ENCODE measurements at places on chromosomes 1 and 21.
A peak's percentile ranks its signal among the peaks of the same experiment; 100 is the strongest.

DNA sequence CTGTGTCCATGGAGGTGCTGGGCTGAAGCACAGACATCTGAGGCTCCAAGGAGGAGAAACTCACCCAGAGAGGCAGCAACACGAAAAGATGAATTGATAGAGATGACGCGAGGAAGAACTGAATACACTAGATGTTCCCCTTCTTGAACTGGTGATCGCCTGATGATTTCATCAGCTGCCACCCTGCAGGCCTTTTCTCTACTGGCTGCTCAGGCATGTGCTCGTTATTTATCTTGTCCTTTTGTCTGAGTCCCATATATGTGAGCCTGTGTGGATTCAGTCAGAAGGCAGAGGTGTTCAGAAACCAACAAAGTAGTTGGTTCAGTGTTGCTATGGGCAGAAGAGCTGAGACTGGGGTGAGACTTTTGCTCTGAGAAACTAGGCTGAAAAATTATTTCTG, 104.2 kb downstream of the SPATA46 start:
- no peak for DNase-seq

GRCh38 chr1:94623560-94624148, 82.1 kb upstream of the F3 start:
- no peak for DNase-seq

- no peak for DNase-seq
Observed at GRCh38 chr1:55820501-55820900, 605.3 kb upstream of the USP24 start.

GRCh38 chr1:67427947-67428346, 2.3 kb downstream of the SERBP1 start:
- no peak for DNase-seq

- no peak for DNase-seq
Observed at GRCh38 chr1:198932351-198932991, 293.6 kb downstream of the PTPRC start.

GRCh38 chr1:6271554-6271953, 10.7 kb upstream of the GPR153 start:
- no peak for DNase-seq

GRCh38 chr21:26826801-26827200, 18.4 kb downstream of the ADAMTS1 start:
- no peak for DNase-seq

DNA sequence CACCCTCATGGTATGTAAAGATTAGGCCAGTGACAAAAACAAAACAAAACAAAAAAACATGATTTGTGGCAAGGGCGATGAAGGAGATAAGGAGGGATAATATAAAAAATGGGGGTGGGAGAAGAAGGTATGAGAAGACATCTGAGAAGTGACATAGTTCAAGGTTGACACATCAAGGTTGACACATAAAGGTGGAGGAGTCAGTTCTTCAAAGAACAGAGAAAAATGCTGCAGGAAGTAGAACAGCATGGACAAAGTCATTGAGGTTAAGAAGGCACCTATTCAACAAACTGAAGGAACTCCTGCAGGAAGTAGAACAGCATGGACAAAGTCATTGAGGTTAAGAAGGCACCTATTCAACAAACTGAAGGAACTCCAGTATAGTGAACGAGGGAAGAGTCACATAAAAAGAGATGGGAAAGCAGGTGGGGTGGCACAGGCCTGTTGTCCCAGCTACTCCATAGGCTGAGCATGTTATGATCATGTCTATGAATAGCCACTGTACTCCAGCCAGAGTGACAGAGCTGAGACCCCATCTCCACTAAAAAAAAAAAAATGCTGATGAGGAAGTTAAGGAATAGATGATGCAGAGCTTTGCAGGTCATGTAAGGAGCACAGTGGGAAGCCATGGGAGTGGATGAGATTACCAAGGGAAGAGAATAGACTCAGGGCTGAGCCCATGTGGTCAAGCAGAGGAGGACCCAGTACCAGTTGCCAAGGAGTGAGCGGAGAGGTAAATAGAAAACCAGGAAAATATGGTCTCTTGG, 101.5 kb downstream of the ZFYVE9 start:
- no peak for DNase-seq

- no peak for DNase-seq
Observed at GRCh38 chr1:61439234-61439633, 285.7 kb downstream of the TM2D1 start.

- no peak for DNase-seq
Observed at GRCh38 chr1:185960422-185961321, 226.5 kb downstream of the HMCN1 start.

DNA sequence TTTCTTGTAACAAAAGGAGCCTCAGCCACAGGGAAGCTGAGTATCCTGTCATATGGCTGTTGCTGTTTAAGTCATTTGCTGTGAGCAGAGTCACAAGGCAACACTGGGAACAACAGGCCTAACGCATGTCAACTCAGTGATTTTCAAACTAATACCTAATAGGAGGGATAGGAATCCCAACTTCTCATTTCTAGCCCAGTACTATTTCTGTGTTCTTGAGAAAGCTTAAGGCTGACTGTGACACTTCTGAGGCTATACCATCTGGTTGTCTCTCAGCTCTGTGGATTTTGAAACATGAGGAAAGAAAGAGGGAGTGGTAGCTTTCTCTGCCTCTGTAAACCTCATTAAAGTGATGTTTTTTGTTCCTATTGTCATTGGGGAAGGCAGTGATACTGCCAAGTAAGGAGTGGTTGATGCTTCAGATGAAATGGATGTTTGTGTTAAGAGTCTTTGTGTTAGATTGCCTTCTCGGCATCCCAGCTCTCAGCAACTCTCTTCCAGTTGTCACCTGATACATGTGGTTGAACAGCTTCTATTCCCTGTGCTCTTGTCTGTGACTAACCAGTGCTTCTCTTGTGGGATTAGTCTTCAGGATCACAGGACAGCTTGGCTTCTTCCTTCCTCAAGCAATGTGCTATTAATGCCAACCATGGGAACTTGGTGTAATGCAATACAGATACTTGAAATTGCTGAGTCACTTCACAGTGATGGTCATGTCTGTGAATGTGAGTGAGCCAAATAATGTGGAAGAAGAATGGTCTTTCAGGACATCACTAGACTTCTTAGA, 166.8 kb upstream of the IVNS1ABP start:
- DNase-seq, result no peak

DNA sequence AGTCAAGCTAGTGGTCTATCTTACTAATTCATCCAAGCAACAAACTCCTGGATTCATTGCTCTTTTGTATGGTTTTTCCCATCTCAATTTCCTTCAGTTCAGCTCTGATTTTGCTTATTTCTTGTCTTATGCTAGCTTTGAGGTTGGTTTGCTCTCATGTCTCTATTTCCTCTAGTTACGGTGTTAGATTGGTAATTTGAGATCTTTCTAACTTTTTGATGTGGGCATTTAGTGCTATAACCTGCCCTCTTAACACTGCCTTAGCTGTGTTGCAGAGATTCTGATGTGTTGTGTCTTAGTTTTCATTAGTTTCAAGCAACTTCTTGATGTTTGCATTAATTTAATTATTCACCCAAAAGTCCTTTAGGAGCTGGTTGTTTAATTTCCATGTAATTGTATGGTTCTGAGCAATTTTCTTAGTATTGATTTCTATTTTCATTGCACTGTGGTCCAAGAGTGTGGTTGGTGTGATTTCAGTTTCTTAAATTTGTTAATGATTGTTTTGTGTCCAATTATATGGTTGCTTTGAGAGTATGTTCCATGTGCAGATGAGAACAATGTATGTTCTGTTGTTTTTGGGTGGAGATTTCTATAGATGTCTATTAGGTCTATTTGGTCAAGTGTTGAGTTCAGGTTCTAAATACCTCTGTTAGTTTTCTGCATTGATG, 154.6 kb downstream of the PLPPR5 start:
- DNase-seq, result no peak

DNA sequence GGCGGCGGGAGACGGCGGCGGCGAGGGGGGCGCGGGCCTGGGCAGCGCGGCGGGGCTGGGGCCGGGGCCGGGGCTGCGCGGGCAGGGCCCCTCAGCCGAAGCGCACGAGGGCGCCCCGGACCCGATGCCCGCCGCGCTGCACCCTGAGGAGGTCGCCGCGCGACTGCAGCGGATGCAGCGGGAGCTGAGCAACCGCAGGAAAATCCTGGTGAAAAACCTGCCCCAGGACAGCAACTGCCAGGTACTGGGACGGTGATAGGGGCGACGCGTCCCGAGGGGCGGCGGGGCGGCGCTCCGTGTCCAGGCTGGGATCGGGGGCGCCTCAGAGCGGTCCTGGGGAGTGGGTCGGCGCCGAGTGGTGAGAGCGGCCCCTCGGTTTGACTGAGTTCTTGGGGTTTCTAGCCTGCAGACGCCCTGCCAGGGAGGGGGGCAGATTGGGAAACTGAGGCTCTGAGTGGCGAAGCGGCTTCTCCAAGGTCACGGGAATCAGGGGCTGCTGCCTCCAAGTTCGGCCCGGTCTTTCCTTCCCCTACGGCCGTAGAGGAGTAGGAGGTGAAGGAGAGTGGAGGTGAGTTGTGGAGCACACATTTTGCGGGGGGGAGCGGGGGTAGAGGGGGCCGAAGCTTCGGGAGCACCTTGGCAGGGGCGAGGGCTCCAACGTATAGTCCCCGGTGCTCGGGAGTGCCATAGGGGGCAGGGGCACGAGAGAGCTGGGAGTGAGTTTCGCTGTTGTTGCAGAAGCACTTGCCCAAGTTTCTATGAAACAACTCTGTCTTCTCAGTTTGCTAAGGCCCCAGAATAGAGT, 508 bp downstream of the RAVER2 start:
- peak; percentile 71 for DNase-seq

DNA sequence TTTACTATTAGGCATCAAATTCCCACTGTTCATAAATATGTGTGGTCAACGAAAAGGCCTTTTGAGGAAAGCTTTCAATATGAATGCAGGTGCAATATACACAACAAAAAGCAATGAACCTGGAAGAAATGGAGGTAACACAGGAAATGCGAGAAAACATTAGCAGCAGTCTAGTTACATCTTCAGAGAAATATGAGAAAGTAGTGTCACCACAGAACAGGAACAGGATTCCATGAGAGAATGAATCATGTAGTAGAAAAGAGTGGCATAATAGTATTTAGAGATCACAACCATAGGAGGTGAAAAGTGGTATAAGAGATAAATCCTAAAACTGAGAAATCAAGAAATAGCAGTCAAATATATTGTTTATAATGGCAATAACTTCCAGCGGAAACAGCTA, 103.7 kb downstream of the AK5 start:
- DNase-seq, result no peak

Measured in type B pancreatic cell (in vitro differentiated cells).